ENCODE measurements at places on chromosomes 13 and 19.
A peak's percentile ranks its signal among the peaks of the same experiment; 100 is the strongest.

DNA sequence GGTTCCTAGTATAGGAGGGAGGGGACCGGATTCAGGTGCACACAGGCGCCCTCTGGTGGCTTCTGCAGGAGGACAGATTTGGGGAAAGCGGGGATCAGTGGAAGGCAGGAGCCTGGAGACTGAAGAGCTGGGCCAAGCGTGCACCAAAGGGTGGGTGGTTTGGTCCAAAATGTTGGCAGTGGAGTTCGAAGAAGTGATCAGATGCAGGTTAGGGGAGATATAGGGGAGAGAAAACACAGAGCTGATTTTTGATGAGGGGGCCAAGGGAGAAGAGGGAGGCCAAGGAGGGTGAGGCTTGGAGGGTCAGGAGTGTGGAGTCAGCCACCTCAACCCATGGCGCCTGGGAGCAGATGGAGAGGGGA, 6.8 kb upstream of the CARM1 start:
- DNase-seq: peak; percentile 73

GRCh38 chr13:50923272-50923671, 13.7 kb downstream of the RNASEH2B start:
- no peak for DNase-seq

DNA sequence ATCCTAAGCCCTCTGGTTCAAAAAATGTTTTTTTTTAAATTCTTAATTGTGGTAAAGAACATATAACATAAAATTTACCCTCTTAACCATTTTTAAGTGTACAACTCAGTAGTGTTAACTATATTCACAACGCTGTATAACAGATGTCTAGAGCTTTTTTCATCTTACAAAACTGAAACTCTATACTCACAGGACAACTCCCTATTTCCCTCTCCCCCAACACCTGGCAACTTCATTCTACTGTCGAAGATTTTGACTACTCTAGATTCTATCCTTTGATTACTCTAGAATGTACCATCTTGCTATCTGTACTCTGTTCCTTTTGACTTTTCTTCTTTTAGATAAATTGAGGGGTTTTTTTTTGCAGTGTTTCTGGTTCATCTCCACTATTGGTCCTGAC, 200.4 kb downstream of the KLF12 start:
- no peak for DNase-seq

GRCh38 chr19:10518444-10519361, 1.5 kb upstream of the S1PR5 start:
- no peak for DNase-seq

DNA sequence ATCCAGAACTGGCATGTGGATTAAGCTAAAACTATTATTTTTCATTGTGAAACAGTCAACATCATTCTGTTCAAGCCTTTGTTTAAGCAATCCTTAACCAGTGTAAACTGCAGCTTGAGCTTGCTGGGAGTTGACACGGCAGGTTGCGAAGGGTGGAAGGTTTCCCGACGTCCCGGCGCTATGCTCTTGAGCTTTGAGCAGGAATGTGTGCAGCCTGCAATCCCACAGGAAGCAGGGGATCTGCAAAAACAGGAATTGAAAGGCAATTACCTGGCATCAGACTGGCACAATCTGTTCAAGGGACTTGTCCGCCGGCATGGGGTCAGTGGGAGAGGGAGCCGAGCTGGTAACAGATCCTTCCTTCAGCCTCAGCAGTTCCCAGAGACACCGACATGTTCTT, 586.7 kb upstream of the SGCG start:
- no peak for DNase-seq

GRCh38 chr13:42893214-42893671, 98.8 kb downstream of the EPSTI1 start:
- peak; percentile 42 for DNase-seq

DNA sequence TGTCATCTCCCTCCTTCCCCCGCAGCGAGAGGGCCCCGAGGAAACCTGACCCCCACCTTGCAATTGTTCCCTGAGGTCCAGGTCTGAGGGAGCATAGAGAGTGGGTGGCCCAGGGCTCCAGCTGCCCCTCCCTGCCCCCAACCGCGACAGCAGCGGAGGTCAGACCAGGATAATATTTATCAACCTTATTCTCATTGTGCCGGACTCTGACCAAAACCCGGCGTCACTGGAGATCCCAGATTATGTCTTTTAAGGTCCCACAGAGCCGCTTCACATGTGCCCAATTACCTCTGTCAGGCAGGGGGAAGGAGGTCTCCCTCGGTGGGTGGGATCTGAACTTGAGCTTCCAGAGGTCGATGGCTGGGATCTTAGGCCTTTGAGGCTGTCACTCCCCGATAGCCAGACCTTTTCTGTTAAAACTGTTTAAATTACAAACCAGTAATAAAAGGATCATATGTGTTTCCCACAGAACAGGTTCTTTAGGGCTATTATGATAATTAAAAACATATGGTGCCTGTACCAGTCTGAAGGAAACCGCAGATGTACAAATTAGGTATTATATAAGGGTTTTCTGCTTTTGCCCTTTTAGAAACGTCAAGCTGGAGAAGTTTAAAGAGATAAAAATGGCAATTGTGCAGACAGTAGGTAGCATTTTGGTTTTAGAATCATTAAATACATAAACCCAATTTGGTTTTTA, 195.5 kb downstream of the ZNF536 start:
- DNase-seq: no peak

GRCh38 chr19:35607661-35608060, 4.9 kb upstream of the HAUS5 start:
- no peak for DNase-seq

GRCh38 chr13:44237881-44238421, 135.7 kb upstream of the SERP2 start:
- DNase-seq: no peak

GRCh38 chr19:4455719-4456475, 1.7 kb downstream of the UBXN6 start:
- DNase-seq: peak; percentile 70

DNA sequence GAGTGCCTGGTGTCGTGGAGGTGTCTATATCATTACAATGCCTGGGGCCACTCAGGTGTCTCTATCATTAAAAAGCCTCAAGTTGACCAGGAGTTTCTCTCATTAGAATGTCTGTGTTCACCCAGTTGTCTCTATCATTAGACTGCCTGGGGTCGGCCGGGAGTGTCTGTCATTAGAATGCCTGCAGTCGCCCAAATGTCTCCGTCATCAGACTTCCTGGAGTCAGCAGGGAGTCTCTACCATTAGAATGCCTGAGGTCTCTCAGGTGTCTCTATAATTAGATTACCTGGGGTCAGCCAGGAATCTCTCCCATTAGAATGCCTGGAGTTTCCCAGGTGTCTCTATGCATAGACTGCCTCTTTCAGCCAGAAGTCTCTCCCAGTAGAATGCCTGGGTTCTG, 1477.6 kb downstream of the UQCRFS1 start:
- DNase-seq: no peak

DNA sequence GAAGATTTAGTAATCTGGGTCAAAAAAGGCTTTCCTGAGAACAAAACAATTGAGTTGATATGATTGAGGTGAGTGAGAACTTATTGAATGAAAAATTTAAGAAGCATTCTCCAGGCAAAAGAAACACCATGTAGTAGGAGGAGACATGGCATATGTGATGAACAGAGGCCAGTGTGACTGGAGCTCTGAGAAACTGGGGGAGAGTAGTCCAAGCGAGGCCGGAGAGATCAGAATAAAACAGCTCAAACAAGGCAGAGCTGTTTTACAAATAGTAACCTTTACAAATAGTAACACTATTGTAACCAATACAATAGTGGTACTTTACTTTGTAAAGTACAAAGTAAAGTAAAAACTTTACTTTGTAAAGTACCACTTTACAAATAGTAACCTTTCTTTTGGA, 1159.1 kb downstream of the PCDH9 start:
- DNase-seq: no peak

- no peak for DNase-seq
These were observed 8.8 kb downstream of the YIPF2 start for GRCh38 chr19:10919352-10920287.

- no peak for DNase-seq
These were observed 500 bp downstream of the SMIM24 start for GRCh38 chr19:3479834-3480215.

DNA sequence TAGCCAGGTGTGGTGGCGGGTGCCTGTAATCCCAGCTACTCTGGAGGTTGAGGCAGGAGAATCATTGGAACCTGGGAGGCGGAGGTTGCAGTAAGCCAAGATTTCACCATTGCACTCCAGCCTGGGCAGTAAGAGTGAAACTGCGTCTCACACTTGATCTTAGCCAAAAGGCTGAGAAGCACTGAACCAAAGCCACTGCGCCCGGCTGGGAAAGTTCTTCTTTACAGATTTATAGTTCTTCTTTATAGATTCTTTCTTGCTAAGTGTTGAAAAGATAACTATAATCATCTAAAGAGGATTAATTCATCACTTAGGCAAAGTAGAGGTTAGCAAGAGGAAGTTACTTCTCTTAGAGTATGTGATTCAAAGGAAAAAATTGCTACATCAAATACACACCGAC, 11.1 kb downstream of the ZNF417 start:
- DNase-seq: no peak

All from M059J (cell line).